ENCODE measurements at places on chromosomes 5 and 9.

DNA sequence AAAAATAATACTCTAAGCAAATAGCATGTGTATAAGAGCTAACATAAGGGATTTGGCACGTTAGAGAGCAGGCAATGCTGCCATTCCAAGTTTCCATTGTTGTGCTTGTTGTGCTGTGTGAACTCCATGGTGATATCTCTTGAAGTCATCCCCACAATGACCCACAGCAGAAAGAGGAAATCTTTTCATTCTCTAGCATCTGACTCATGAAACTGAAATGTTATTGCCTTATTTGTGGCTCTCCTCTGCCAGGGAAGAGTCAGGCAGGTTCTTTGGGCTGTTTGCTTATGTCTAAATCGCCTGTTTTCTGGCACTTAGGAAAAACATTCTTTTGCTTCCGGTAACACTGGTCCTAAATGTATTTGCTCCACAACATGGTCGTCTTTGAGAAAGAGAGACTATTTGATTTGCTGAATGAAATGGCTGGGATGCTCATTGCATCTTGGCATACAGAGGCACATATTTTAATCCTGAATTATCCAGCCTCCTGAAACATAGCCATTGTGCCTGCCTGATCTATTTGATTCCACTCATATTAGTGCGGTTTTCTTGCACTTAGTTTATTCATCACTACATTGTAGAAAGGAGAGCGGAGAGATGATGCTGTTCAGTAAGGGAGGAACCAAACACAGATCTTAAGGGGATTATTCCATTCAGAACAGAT is 188.8 kb downstream of the CSNK1G3 start:
- no peak for DNase-seq

DNA sequence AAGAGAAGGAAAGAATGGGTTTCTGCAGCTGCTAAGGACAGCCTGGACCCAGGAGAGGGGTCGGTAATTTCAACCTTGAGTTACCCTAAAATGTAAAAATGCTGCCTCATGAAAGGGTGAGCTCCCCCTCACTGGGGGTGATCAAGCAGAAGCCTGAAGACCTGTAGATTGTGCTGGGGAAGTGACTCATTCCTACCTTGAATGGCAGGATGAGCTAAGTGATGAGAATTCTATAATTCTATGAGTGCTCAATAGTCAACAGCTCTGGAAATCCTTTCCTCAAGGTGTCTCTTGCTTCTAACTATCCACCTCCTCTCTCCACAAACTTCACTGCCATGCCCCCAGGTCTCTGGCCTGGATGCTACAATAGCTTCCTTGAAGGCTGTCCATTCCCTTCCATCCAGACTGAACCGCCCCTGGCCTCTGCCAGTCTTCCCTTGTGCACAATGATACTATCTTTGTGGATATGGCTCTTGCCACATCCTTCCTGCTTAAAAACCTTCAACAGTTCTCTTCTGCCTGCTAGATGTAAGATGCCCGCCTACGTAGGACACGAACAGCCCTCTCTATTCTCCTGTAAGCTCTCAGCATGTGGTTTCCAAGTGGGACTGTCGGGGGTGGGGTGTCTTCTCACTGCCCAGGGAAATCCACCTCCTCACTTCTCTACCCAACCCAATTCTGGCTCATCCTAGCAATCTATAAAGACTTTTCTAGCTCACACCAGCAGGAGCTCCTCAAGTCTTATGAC is 50.6 kb downstream of the PTPN3 start:
- peak; percentile 34 for DNase-seq

- DNase-seq = no peak
These were observed 48.0 kb downstream of the HAPLN1 start for GRCh38 chr5:83672646-83673045.

GRCh38 chr5:56751572-56752313 is 63.6 kb upstream of the MAP3K1 start:
- no peak for DNase-seq
